ENCODE measurements at places on chromosomes 6 and 20. TPM values are rescaled to one million over a fixed set of nuclear protein-coding genes. Genes with fewer than 3 reads are reported as not detected.

- DNase-seq: no peak
Observed at GRCh38 chr6:106077170-106077569, 9.0 kb upstream of the PRDM1 start.

MRPS18B gene
- 33.0 TPM for total RNA-seq

- DNase-seq: no peak
Observed at GRCh38 chr6:19906171-19906570, 69.0 kb downstream of the ID4 start.

DNA sequence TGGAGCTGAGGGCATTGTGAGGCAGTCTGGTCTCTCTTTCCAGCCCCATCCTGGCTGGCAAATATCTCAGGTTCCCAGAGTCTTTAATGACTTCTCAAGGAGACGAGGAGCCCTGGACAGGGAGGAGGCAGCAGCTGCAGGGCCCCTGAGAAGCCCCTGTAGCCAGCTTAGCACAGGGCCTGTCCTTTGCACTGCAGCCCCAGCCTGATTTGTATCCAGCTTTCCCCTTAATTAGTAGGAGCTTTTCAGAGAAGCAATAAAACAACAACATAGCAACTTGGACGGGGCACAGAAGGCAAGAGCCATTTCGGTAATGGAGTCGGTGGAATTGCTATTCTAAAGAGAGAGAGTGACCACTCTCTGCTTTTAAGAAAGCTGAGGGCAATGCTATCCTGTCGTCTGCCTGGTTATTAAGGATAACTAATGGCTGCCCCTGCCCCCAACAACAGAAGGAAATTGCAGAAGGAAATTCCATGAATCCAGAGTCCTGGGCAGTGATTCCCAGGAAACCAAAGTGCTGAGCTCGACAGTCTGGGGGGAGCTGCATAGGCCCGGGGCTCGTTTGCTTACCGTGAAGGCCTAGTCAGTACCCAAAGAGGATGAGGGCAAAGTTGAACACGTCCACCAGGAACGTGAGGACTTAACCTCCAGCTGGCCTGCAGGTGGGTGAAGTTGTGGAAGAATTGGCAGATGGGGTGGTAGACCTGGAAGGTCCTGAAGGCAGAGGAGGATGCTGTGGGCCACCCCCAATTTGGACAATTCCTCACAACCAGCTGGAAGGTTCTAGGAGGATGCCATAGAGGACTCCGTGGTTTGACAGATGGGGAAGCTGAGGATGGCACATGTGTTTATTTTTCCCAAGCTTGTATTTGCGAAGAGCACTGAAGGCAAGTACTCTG, 50.3 kb downstream of the NPEPL1 start:
- DNase-seq: no peak

DNA sequence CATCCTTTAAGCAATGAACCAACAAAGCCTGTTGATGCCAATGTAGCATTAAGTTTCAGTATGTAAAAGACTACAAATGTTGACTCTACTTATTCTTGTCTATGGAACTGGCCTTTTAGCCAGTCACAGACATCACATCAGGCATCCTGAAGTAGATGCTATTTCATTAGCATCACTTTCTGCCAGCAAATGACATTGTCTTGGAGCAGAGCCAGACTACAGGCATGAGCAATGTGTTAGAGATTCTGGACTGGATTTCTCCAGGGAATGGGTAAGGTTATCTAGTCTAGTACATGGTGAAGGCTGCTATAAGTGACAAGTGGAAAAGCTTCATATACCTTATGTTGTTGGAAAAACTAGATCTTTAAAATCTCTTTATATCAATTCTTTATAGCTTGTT, 142.9 kb downstream of the ADGRB3 start:
- peak; percentile 63 for DNase-seq

- DNase-seq: no peak
Observed at GRCh38 chr6:122428781-122429180, 29.3 kb downstream of the HSF2 start.

MATN4 gene
- 0.21 TPM for total RNA-seq

GRCh38 chr6:22466665-22467245, 102.6 kb upstream of the HDGFL1 start:
- DNase-seq: no peak

DNA sequence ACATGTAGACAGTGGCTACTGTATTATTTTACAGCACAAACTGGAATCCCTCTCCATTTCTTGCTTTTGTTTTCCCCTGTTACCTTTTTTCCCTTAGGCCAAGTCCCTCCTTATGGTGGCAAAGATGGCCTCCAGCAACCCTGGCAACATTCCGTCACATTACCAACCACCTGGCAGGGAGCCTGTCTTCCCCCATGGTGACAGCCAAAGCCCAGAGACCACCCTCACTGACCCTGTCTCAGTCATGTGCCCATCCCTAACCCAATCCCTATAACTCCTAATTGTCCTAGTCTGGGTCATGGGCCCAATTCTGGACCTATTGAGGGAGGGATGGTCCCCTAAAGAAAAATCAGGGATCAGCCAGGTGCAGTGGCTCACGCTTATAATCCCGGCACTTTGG, 27.6 kb downstream of the PARD6B start:
- no peak for DNase-seq

- no peak for DNase-seq
Observed at GRCh38 chr6:152271776-152272464, 365.2 kb downstream of the SYNE1 start.

SCAF8 gene
- 22.6 TPM for total RNA-seq
